Activated T-helper 9 cell treated with anti-CD3 and anti-CD28 coated beads, Interleukin-2, amount 50 U/mL, for 16 hours (primary cell): ENCODE measurements at places on chromosomes 5 and 9.

- no peak for DNase-seq
Observed at GRCh38 chr9:127634698-127635097, 22.6 kb downstream of the STXBP1 start.

- no peak for DNase-seq
Observed at GRCh38 chr9:136670576-136671253, 8.0 kb downstream of the EGFL7 start.

GRCh38 chr5:81334304-81335061, 33.1 kb downstream of the ZCCHC9 start:
- DNase-seq = no peak

GRCh38 chr9:16361118-16361517, 509.4 kb downstream of the BNC2 start:
- DNase-seq = no peak

DNA sequence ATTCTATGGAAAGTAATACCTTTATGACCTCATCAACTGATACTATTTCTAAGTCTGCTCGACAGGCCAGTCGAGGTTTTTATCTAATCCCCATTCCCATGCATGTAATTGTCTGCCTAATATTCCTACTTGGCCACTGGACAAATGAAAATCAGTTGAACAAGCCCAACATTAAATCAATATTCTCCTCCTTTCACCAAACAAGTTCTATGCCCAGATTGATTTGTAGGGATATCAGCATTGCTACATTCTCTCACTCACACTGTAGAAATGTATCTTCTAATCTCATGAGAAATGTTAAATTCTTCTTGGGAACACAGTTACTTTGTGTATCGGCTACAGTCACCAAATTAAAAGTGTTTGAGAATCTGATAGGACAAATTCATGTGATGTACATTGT, 208.8 kb upstream of the CTNND2 start:
- DNase-seq = no peak

DNA sequence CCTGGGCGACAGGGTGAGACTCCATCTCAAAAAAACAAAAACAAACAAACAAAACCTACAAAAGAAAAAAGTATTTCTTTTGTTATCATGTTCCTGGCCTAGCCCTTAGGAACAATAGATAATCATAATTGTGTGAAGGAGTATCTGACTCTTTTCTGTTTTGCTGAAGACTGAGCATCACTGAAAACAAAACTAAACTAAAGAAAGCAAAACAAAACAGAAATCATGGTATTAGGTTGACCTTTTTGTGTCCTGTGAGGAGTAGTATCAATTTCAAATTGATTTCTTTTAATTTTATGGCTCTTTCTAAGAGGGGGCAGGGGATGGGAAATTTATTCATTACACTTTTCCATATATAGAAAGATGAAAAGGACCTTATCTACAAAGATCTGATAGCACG, 246.0 kb downstream of the YTHDC2 start:
- DNase-seq = no peak

- DNase-seq = no peak
Observed at GRCh38 chr5:318341-318897, 3.1 kb upstream of the AHRR start.

DNA sequence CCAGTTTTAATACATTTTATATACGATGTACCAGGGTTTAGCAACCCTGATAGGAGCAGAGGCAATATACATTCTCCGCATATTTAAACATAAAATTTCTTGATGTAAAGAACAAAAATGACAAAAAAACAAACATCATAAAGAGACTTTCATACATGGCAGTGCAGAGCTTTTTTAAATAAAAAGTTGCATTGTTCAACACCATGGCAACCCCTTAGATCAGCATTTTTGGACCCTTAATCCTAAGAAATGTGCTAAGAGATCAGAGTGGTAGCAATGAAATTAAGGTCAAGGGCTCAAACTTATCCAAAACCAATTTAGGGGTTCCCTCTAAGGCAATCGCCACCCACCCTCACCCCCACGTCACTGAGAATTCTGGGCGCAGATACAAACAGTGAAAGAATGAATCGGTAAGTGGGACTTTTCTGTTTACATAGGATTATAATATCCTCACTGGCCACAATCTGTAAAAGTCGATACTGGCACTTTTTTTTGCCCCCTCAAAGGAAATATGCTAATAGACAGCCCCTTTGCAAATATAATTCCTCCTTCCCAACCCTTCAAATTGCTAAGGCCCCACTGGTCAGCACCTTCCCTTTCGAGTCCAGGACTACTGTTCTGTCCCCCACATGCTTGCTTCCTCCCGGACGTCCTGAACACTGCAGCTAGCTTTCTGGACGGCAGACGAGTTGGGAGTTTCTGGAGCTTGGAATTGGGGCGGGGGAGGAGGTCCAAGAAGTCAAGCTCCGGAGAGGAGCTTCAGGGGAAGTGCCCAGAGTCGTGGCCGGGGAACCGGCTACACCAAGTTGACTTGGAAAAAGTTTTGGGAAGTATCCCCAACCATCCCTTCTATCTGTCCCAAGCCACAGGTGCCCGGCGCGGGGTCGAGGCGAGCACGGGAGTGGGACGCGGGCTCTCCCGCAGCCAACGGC, 2.2 kb downstream of the GAS1 start:
- DNase-seq = no peak

DNA sequence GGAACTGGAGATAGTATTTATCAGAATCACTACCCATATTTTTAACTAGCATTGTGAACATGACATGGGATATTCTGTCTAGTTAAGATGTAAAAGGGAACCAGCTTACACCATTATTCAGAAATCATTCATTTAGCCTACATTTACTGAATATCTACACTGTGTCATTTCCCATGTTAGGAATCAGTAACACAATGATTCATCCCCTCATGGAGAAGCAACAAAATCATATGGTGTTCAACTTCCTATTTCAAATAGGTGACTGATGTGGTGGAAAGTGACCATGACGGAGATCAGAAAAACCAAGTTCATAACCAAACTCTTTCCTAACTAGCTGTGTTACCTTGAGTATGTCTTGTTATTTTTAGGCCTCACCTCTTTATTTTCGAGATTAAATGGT, 550.0 kb upstream of the TUSC1 start:
- DNase-seq = no peak

DNA sequence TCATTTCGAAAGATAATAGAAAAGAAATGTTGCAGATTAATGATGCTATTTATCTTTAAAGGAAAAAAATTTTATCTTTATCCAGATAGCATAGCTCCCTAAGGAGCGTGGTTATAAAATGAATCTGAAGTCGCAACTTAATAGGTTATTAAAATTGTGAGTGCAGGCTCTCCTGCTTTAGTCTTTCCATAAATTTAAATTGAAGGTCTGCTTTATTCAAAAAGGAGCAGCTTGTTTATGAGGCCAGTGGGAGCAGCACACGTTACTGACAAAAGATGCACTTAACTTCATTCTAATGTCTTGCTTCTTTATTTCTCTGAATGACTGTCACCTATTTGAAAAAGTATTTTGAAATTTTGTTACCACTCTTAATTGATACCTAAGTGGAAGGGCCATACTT, 95.0 kb downstream of the ZCCHC7 start:
- DNase-seq = no peak

DNA sequence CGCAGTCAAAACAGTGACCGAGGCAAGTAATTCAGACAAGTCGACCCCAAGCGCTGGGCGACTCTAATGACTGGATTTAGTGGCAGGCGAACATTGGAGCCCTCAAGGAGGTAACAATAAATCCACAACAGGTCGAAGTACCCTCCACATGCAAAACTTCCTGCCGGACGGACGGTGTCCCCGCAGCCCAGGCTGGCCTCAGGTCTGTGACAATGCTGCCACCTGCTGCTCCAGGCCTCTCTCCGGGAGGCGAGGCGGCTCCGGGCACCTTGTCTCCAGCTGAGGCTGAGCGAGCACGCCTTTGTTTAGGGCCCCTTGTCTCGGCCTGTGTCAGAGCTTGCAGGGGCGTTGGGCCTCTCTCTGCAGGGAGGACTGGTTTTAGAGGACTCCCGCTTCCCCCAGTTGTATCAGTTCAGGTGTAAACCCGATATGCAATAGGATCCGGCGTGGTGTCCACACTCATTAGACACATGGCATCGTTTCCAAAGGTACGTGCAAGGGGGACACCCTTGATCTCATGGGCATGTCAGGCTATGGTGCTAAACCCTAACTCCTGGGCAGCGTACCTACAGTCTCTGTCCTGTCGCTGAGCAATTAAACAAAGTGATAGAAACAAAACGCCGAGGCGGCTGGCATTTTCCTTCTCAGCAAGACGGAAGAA, 628.0 kb upstream of the ADAMTS16 start:
- DNase-seq = no peak

DNA sequence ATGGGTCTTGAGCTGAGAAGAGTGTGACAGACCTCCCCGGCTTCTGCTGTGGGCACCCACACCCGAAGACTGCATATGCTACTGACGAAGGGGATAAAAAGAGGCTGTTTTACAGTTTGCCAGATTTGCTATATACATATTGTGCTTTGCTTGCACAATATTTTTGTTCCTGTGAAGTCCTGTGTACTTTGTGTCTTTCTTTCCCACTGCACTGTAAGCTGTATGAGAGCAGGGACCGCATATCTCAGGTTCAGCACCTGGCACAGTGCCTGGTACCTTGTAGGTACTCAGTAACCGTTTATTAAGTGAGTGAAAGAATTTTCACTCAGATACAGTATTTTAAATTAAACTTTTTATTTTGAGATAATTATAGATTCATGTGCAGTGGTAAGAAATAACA, 8.2 kb upstream of the GARNL3 start:
- no peak for DNase-seq

GRCh38 chr5:143931986-143932385, 120.0 kb downstream of the HMHB1 start:
- DNase-seq = no peak

- DNase-seq = no peak
Observed at GRCh38 chr9:98230789-98231188, 24.7 kb downstream of the TBC1D2 start.

- DNase-seq = no peak
Observed at GRCh38 chr9:16871336-16872151, 1.1 kb upstream of the BNC2 start.

DNA sequence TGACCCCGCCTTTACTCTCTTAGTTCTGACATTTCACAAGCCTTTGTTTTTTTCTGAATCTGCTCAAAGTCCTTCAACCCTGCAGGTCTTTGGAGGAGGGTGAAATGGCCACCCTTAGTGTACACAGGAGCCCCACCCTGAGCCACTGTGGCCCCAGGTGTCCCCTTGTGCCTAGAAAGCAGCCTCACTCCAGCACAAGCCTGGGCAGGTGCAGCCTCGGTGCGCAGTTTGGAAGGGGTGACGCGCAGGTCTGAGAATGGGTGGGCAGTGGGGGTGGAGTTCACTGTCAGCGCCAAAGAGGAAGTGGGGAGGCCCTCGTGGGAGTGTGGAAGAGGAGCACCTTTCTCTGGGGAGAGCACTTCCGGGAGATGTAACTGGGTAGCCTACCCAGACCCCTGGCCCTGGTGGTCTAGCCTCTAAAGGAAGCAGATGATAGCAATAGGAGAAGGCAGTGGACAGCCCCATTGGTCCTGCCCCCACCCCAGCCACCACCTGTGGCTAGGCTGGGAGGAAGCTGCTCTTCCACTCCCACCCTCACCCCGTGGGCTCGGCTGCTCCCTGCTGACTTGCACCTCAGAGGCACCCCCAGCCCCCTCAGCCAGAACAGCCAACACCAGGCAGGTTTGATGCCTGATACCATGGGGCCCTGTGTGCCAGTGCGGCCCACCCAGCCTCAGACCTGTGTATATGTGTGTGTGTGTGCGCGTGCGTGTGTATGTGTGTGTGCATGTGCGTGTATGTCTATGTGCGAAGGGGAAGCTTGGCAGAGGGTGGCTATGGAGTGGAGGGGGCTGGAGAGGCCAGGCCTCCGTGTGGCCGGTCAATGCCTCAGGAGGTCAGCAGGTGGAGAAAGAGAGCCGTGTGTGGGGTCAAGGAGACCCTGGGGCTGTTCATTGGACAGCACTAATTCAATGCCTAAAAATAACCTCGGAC, 16.8 kb upstream of the DAB2IP start:
- no peak for DNase-seq

- no peak for DNase-seq
Observed at GRCh38 chr5:107764976-107765804, 94.5 kb upstream of the EFNA5 start.

DNA sequence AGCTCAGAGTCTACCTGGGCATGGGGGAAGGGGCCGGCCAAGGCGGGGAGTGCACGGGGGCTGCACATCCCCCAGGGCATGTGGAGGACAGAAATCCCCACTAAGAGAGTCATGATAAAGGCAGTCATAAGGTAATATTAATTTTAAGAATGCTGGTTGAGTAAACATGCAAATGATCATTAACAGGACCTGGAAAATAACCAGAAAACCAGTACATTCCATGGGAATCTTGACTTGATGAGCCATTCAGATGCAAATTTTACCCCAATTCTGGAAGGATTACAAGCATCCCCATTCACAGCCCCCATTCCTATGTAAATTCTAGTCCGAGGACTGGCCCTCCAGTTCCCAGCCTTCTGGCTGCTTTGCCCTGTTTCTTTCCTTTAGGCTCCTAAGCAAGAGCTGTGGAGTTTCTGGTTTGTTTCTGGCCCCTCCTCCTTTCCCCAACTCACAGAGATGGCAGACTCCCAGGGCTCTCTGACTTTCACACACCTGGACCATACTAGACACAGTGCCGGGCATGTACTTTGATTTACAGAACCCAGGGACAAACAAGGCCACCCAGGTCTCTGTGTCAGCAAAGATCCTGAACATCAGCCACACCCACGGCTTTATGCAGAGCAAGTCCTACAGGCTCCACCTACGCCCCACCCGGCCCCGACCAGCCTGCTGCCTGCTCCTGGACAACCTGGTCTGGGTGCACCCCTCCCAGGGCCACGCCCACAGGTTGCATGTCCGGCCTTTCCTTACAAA, 62.7 kb downstream of the SEMA4D start:
- DNase-seq = no peak

- no peak for DNase-seq
Observed at GRCh38 chr9:19379697-19380046, 364 bp downstream of the RPS6 start.

DNA sequence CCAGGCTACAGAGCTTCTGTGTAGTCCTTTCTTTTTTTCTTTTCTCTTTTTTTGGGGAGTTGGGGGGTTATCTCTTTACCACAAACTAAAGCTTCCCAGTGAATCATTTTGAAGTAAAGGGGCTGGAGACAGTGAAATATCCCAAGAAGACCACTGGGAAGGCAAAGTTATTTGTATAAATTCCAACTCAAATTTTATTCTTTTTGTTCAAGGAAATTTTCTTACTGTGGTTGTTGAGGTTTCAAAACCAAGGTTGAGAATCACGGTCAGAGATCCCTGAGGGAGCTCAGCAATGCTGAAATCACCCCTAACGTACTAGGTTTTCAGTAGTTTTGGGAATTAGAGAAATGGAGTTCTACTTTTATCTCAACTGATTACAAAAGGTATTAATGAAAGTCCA, 175.7 kb downstream of the ARHGEF28 start:
- DNase-seq = no peak
